ENCODE measurements at places on chromosomes 4 and X.
A peak's percentile ranks its signal among the peaks of the same experiment; 100 is the strongest.

- no peak for DNase-seq
Observed at GRCh38 chr4:68466185-68466584, 18.9 kb downstream of the TMPRSS11E start.

GRCh38 chr4:102139932-102140331, 205.3 kb downstream of the SLC39A8 start:
- no peak for DNase-seq

- DNase-seq = no peak
Observed at GRCh38 chrX:118353081-118353850, 7.4 kb downstream of the WDR44 start.

DNA sequence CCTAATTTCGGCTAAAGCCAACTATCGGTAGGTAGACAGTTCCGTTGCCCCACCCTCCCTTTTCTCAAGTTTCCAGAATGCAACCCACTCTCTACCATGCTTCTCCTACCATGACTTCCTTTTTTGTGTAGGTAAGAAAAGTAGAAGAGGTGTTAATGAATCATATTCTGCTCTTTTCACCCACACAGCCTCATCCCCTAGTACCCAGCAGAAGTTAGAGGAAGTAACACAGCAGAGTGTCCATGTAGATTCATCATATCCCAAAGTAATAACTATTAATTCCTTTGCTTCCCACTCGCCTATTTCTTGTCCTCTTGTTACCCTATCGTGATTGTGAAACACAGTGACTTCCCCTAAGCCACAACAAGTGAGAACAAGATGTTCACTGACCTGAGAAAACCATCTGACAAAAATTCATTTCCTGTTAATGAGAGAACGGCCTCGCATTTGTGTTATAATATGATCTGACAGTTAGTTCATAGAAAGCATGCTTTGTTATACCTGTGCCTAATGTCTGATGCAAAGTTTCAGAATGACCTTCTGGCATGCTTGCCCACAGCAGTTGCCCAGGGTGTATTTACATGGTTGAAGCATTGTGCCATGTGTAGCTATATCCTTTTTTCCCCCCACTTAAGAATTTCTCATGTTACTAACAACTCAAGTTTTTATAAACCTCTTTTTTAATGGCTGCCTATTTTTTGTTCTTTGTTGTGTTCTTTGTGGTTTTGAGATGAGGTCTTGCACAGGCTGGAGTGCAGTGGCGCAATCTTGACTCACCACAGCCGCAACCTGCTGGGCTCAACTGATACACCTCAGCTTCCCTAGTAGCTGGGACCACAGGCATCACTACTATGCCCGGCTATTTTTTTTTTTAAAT, 185.6 kb downstream of the RAP1GDS1 start:
- no peak for DNase-seq

- DNase-seq = peak; percentile 96
Observed at GRCh38 chrX:1391370-1391706, 575 bp downstream of the SLC25A6 start.

DNA sequence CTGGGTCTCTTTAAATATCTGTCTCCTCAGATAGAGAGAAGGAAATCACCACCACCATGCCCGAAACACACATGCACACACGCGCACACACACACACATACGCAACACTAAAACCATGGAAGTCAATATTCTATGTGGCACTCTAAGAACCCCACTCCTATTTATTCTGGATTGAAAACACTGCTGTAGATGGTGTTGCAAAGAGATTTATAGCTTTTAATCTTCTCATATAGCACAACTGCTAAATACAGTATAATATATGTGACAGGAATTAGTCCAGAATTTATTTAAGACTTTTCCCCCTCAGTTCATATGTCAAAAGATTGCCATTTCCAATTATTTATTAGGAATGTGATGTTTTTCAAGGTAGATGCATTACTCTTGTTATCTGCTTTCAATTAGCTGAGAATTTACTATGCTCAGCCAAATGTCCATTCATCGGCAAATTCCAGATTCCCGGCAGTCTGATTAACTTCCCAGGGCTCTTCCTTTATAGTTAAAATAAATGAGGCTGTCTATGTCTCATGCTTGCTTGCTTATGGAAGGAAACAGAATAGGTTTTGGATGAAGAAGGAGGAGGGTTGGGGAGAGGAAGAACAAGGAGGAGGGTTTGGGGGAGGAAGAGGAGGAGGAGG, 115.4 kb upstream of the NDP start:
- DNase-seq = no peak

DNA sequence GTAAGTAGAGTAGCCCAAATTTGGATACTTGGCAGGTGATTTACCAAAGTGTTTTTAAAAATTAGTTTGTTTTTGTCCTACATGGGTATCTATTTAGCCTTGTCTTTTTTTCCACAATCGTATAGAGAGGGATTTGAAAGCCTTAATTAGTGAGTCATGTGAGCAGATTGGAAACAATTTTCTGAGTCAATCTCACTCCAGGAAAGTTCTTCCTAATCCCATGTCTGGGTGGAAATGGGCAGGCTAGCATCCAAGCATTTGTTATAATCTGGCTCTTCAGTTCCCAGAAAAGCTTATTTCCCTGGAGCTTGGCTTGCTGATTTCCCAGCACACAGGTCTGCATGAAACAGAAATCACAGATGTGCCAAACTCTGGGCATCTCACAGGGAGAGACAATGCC, 426.9 kb upstream of the BOD1L1 start:
- DNase-seq = no peak

- no peak for DNase-seq
Observed at GRCh38 chr4:103754844-103755243, 35.1 kb upstream of the TACR3 start.

All from progenitor cell of endocrine pancreas (in vitro differentiated cells).